ENCODE measurements at places on chromosomes 16 and 17.

GRCh38 chr16:719815-720446, 1.0 kb upstream of the ANTKMT start:
- DNase-seq: no peak

DNA sequence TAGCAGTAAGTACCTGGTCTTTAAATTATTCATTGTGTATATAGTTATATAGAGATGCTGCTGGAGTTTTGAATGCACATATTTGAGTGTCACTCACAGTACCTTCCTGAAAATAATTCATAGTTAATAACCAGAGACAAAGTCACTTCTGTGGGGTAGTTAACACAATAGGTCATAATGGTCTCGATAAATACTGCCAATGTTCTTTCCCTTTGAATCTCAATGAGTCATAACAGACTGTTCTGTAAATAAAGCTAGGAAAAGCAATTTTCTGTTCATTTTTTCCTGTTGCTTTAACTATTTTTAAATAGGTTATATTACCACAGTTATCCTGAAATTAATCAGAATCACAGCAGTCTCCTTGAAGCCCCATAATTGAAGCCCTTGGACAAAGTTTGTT, 87.2 kb downstream of the MAP2K4 start:
- DNase-seq: no peak

DNA sequence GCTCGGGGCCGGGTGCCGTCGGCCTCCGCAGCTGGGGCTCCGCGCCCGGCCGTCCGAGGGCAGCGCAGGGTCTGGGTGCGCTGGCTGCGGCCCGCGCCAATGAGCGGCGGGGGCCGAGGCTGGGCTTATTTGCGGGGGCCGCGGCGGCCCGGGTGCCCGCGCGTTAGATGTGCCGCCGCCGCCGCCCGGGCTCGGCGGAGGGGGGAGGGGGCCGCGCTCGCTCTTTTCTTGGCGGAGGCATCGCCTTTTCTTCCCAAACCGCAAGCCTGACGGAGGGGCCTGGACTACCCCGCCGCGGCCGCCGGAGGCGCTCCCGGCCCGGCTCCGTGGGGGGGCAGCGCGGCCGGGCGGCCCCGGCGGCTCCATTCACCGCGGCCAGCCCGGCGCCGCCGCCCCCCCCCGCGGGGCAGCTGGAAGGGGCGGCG, at the start of gene NOTUM:
Gene NOTUM, minus strand, starts transcription at position 101 of the 425 bp plus-strand sequence. CDS start 278 bp downstream, outside the sequence.
- no peak for DNase-seq

- no peak for DNase-seq
These were observed 528.1 kb downstream of the NPIPA7 start for GRCh38 chr16:16907089-16907488.

GRCh38 chr17:12395733-12396354, 269.8 kb upstream of the MYOCD start:
- DNase-seq: peak; percentile 18

- no peak for DNase-seq
These were observed 31.9 kb downstream of the CACNG1 start for GRCh38 chr17:67076290-67076689.

DNA sequence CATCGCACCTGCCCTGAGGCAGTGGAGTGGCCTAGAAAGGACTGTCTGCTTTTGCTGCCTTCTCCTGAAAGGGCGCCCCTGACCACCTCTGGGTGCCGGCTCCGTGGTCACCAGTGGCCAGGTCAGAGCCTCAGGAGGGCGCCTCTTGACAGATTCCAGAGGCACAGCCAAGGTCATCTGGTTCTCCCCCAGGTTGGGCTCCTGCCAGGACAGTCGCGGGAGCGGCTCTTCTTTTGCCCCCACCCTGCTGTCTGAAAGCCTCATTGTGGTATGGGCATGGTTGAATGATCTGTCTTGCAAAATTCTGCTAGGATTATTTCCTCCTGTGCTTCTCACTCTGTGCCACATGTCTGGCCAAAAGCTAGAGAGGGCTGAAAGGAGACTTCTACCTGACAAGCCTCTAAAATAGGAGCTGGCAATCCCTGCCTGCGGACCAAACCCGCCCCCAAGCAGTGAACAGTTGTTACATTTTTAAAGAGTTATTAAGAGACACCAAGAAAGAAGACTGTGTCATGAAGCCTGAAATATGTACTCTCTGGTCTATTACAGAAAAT, 82.8 kb downstream of the SNX29 start:
- DNase-seq: no peak

GRCh38 chr17:43946781-43947180, 4.5 kb upstream of the PPY start:
- DNase-seq: no peak

DNA sequence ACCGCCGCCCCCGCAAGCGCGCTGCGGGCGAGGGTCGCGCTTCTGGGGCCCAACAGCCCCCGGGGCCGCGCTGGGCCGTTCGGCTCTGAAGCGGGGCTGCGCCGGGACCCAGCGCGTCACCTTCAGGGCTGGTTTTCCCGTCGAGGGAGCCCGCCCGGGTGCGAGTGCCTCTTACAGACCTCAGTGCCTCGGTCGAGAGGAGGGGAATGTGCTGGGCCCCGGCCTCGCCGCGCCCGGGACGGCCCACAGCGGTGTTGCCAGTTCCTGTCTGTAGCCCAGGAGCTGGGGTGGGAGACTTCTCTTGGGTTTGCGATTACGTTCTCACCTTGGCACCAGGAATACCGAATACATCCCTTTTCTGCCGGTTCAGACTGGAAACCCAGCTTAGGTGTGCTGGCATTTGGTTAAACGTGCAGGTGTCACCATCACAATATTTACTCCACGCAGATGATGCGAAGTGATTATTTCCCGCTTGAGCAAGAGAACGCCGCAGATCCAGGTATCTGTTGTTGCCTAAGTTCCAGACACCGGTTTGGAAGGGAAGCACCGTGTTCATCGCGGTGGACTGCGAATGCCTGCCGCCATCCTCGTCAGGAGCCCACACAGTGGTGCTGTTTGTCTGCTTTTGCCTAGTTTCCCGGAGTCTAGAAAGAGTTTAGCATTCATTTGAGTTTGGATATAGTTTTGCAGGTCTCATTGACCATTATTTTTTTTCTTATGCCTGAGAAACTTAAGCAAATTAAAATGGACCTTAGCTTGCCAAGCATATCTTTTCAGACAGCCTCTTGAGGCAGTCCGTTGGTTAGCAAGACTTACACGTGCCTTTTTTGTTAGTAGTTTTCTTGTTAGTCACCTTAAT, 914 bp downstream of the MAP1LC3B start:
- peak; percentile 33 for DNase-seq

DNA sequence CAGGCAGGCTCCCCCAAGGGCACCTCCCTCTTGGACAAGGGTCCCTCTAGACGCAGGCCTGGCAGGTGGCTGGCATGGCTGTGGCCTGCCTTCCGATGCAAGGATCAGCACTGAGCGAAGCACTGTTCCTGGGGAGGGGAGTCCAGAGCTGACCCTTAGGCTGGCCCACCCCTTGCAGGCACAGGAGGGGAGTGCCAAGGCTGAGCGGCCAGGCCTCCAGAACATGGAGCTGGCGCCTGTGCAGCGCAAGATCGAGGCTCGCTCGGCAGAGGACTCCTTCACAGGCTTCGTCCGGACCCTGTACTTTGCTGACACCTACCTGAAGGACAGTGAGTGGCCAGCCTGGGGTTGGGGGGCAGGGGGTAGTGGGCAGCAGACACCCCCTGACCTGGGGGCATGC, 16.8 kb upstream of the MYO15B start:
- no peak for DNase-seq

DNA sequence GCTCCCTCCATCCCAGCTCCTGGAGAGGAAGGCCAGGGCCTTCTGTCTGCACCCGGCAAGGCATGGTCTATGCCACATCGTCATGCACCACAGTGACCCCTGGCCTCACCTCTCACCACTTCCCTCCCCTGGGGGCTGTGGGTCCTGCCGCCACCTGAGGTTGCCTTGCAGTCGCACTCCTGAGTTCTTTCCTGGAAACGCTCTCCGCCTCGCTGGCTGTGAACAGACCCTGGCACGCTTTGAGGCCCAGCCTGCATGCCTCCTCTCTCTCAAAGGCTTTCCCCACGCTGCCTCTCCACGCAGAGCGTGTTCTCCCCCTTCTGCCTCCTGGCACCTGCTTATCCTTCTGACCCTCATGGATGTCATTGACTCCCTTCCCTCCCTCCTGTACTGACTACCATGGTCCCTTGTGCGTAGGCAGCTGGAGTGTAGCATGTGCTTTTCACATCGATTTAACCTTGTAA, 45.4 kb downstream of the SEC14L1 start:
- DNase-seq: no peak

- DNase-seq: no peak
These were observed 36.8 kb downstream of the ADCY7 start for GRCh38 chr16:50303041-50303604.

- no peak for DNase-seq
These were observed 10.5 kb upstream of the MTSS2 start for GRCh38 chr16:70696355-70696754.

DNA sequence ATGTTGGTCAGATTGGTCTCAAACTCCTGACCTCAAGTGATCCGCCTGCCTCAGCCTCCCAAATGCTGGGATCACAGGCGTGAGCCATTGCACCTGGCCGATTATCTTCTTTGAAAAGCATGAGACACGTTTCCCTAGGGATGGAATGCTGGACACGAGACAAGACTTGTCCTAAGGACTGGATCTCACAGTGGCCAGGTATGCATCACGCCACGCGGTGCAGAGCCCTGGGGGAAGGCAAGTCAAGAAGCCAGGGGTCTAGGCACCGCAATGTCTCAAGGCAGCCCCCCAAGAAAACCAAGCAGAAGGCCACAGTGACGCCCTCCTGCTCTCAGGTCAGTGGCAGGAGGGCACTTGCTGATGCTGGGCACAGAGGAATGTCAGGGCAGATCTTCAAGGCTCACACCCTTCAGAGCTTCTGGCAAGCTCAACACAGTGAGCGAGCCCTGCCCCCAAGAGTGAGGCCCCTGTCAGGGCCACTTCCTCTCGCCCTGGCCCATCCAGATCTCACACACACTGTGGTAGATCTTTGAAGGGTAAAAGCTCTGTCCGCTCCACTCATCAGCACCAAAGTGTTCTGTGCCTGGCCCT, 134.7 kb downstream of the ZNF778 start:
- no peak for DNase-seq

GRCh38 chr16:21663889-21664647, at the start of gene OTOA:
Gene OTOA, plus strand, starts transcription at chr16:21663968. Its CDS starts 14,547 bp downstream, at chr16:21678515.
- DNase-seq: no peak

- DNase-seq: no peak
These were observed 17.1 kb upstream of the CDH3 start for GRCh38 chr16:68627951-68628425.

GRCh38 chr17:77449908-77450741, 309.4 kb downstream of the SEC14L1 start:
- peak; percentile 81 for DNase-seq

DNA sequence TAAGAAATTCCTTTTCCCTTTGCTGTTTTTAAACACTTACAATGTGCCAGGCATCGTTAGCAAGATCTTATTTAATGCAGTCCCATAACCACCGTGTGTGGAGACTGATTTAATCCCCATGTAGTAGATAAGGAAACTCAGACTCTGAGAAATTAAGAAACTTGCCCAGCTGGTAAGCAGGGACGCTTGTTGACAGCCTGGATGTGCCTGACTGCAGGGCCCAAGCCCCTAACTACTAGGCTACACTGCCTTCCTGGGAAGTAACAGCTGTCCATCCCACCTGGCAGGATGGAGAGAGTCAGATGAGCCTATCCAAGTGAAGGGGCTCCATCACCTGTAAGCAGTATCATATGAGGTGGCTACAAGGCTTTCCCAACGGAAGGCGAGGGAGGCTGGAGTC, 23.1 kb downstream of the CDK5RAP3 start:
- DNase-seq: no peak

GRCh38 chr16:66834746-66835145, 4.0 kb upstream of the NAE1 start:
- DNase-seq: peak; percentile 12

DNA sequence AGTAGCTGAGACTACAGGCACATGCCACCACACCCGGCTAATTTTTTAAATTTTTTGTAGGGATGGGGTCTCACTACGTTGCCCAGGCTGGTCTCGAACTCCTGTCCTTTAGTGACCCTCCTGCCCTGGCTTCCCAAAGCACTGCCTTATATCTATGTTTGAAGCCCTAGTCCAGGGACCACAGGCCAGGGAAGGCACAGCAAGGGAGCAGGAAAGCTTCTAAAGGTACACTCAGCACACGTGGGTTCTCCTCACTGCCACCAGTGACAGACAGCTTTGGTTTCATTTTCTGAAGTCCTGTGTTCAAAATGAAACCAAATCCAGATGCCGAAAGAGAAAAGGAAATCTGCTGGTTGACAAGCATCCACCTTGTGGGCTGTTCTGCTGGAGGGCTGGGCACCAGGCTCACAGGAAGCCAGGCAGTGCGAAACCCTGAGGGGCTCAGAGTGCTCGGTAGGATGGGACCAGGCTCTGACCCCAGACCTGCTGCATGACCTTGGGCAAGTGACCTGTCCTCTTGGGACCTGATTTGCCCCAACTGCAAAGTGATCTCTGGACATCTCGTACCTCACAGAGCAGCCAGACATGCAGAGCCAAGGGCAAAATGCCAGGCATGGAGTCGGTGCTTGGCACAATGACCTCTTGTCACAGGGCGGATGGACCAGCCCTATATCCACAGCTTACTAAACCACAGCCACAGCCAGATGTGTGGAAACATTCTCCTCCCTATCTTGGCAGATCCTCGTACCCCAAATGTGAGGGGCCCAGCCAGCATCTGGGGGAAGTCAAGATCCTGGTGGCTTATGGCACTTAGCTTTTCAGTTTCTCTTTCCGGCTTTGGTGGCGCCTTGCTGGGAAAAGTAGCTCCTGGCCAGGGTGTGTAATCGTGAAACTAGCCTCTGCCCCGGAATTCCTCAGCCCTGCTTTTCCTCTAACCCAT, 2.8 kb upstream of the SOCS1 start:
- DNase-seq: peak; percentile 69

DNA sequence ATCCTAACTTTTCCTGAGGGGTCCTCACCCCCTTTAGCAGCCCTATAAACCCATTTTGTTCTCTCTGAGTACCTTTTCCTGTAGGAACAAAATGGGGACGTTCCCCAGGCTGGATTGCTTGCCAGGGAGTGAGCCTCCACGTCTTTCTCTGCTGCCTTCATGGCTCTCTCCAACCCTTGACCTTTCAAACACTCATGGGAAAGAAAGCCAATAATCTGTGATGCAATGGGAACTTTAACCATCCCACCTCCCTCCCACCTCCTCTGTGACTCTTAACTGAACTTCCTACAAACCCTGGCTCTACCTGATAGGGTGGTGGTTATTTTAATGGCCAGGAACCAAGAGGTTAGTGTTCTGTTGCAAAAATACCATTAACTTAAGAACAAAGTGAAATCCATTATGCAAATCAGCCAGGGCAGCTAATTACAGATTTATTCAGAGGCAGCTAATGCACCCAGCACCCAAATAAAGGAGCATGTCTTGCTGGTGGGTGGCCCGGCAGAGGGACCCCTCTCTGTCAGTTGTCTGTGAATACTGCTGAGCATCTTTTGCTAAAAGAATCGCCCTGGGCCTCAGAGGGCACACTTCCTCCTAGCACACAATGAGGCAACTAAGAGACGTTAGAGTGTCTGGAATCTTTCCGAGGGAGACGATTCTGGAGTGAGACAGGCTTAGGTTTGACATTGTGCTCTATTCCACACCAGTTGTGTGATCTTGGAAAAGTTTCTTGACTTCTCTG, 3.0 kb downstream of the PIPOX start:
- no peak for DNase-seq
